ENCODE measurements at places on chromosomes 11 and 22.
A peak's percentile ranks its signal among the peaks of the same experiment; 100 is the strongest.

- DNase-seq: no peak
Observed at GRCh38 chr11:6655790-6656583, at the start of gene DCHS1. DCHS1 (minus strand) TSS chr11:6655809; CDS start chr11:6641613, 14,196 bp downstream.

DNA sequence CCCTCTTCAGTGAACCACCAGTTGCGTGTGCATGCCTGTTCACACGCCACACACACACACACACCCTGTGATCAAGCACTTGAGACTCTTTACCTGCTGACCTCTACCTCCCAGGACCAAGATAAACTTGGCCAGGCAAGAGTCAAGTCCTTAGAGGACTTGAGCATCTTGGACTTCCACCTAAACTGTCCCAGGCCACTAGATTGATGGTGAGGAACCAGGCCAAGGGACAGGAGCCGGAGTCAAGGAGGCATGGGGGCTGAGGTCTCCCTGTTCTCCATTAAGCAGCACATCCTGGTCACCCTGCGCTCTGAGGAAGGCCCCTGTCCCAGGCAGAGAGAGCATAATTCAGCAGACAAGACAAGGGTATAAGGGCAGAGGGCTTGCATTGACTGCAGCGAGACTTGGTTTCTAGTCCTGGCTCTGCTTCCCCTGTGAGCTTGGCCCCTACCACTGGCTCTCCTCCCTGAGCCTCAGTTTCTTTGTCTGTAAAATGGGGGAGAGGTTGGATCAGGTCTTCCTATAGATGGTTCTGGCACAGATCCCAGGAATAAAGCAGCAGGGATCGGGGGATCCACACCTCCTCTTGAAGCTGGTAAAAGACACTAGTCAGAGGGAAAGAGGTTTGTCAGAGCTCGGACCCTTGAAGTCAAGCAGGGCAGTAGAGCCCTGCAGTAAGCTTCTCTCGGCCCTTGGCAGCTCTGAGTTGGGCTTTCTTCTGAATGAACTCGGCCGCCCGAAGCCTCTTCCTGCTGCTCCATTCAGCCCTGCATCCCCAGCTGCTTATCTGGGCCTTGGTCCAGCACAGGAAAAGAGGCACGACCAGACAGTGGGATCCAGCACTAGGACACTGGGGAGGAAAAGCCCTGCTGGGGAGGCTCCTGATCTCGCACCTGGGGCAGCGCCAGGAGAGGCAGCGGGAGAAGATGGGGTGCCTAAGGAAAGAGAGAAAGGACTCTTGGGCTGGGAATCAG is 2.0 kb downstream of the CREB3L1 start:
- peak; percentile 44 for DNase-seq

DNA sequence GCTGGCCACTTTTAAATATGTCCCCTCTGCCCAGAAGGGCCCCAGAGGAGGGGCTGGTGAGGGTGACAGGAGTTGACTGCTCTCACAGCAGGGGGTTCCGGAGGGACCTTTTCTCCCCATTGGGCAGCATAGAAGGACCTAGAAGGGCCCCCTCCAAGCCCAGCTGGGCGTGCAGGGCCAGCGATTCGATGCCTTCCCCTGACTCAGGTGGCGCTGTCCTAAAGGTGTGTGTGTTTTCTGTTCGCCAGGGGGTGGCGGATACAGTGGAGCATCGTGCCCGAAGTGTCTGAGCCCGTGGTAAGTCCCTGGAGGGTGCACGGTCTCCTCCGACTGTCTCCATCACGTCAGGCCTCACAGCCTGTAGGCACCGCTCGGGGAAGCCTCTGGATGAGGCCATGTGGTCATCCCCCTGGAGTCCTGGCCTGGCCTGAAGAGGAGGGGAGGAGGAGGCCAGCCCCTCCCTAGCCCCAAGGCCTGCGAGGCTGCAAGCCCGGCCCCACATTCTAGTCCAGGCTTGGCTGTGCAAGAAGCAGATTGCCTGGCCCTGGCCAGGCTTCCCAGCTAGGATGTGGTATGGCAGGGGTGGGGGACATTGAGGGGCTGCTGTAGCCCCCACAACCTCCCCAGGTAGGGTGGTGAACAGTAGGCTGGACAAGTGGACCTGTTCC is 46.5 kb downstream of the GRAMD4 start:
- DNase-seq: no peak

- DNase-seq: no peak
Observed at GRCh38 chr11:110759972-110760381, 47.7 kb upstream of the ARHGAP20 start.

DNA sequence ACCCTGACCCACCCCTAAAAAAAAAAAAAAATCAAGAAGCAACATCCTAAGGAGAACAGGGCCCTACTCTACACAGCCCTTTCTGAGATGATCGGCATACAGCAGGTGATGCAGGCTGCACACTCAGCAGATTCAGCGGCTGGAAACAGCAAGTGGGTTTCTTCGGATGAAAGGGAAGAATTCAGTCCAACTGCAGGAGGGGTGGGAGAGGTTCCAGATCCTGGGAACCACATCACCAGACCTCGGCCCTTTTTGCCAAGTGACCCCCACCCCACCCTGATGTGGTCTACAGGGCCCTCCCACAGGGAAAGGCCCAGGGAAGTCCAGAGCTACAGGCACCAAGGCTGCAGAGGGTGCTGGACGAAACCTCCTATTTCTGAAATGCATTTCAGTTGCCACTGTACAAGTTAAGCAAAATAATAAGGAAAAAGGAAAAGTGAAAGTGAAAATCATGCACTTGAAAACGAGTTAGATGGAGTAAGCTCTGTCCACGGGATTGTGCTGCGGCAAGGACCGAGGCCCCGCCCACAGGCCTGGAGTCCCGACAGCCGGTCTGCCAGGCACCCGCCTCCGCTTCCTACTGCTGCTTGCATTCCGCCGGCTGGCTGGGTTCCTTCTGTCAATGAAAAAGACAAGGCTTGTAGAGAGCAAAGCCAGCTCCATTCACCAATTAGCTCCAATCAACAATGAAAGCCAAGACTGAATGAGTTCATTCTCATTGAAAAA is 16.0 kb upstream of the PHLDA2 start:
- no peak for DNase-seq

DNA sequence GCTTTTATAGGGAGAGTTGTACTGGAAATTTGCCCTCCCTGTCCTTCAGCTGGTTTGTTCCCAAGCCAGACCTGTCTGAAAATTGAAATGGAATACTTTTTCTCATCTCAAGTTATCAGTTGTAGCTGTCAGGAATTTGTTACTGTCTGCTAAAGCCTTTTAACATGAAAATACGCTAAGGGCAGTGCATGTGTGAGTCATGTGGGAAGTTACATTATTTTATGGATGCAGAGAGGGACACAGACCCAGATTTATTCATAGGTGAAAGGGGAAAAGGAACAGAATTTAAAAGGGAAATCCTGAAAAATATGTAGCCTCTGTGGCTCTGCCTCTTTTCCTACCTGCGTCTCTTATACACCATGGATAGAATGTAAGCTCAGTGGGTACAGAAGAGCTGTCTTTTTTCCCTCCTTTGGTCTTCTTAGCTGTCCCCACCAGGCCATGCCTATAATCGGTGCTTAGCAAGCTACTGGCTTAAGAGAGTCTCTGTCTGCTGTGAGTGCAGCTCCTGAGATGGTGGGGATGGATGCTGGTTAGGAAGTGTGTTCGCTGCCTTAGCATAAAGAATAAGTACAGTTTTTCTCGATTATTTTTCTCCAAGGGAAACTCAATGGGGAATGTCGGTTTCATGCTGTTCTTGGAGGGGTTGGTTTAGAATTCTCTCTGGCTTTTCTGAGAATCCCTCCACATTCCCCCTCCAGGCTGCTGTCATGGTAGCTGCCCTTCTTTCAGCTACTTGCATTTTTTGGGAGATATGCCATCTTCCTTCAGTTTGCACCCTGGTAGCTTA is 166.8 kb downstream of the TEAD1 start:
- peak; percentile 63 for DNase-seq

DNA sequence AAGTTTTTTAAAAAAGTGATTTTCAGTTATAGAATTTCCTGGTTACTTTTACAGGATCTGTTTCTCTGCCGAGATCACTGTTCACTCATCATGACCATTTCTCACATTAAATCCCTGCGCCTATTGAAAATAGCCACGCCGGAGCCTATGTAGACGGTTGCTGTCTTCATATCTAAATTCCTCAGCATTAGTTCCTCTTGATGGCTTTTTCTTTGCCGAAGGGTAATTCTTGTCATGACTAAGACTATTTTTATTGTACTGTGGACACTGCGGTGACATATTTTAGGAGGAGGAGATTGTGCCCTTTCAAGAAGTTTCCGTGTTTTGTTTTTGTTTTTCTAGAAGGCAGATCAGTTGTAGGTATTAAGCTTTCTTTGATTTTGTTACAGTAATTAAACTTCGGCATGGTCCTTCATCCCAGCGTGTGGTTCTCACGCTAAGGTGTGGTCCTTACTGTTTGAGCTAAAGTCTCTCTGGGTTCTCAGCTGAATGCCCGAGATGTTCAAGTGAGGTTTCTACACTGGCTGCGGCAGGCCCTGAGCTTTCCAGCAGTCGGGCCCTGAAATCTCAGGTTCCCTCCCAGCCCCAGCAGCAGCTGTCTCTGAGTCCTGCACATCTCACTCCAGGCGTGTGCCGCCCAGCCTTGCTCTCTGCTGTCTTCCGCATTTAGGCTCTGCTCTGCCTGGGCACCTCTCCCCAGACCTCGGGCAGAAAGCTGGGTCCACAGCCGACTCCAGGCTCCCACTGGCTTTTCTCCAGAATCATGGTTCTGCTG is 1110.5 kb downstream of the TBC1D22A start:
- DNase-seq: no peak

DNA sequence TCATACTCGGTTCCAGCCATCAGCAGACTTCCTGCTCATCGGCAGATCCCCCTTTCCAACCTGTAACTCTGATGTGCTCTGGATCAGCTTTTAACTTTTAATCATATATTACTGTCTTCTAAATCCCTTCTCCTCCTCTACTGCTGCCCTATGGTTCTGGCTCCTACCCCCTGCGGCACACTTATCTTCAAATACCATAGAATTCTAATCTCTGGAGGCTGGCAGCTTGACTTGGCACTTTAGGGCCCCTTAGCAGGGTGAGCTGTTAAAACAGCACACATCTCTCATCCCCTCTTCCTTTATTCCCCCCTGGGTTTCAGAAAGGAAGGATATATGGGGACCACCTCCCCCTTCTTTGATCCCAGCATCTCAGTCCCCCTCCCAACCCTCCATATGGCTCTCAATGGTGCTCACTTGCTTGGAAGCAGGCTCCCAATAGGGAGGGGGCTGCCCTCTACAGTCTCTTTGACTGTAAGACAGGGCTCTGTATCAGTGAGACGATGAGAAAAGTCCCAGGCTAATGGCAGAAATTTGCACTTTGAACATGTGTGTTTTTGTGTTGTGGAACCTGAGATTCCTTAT is 4.4 kb upstream of the CNTF start:
- DNase-seq: no peak

DNA sequence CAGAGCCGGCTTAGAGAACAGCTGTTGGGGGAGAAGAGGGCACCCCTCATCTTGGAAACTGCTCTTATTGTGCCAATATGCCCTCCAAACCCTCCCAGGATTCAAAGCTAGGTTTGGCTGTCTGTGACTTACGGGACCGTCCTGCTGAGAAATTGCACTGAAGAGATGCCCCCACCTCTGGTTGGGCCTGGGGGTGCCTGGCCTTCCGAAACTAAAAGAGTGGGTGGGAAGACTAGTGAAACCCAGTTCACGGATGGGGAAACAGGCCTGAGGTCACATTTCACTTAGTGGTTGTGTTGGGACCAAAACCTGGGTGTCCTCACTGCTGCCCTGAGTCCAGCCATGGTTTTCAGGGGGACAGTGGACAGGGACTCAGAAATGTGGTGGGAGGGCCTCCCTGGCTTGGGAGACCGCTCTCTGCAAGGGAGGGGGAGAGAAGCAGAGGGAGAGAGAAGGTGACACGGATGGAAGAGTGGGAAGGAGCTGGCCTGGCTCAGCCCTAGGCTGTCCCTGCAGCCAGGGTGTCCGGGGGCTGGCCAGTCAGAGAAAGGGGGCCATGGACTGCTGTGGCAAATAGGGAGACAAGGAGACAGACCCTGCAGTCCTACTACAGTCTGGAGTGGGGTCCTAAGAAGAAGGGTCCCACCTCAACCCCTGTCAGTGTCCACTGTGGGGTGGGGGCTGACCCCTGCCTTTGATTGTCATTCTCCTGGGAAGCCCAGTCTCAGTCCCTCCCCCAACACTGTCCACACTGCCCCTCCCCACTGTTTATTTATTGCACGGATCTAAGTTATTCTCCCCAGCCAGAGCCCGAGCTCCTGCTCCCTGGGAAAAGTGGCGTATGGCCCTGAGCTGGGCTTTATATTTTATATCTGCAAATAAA is 13.6 kb downstream of the MAFF start:
- no peak for DNase-seq

- DNase-seq: no peak
Observed at GRCh38 chr11:45662096-45662664, 3.2 kb downstream of the CHST1 start.

- peak; percentile 83 for DNase-seq
Observed at GRCh38 chr22:22111267-22111751, 128.7 kb upstream of the TOP3B start.

- DNase-seq: no peak
Observed at GRCh38 chr11:112805658-112806057, 155.6 kb upstream of the NCAM1 start.

DNA sequence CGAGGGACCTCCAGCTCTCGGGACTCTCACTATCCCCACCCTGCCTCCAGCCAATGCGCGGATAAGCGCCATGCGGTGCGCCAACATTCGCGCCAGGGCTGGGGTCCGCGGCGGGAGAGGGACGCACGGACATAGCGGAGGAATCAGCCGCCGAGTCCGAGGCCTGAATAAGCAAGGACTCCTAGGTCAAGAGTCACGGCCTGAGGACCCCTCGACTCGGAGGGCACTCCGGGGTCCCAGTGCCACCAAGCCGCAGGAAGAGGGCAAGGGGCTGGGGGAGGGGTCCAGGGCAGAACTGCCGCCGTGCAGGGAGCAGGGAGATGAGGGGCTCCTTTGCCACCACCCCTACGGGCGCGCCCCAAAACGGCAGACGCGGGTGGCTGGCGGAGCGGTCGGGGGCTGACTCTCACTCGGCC is 552 bp downstream of the DSCAML1 start:
- DNase-seq: no peak

DNA sequence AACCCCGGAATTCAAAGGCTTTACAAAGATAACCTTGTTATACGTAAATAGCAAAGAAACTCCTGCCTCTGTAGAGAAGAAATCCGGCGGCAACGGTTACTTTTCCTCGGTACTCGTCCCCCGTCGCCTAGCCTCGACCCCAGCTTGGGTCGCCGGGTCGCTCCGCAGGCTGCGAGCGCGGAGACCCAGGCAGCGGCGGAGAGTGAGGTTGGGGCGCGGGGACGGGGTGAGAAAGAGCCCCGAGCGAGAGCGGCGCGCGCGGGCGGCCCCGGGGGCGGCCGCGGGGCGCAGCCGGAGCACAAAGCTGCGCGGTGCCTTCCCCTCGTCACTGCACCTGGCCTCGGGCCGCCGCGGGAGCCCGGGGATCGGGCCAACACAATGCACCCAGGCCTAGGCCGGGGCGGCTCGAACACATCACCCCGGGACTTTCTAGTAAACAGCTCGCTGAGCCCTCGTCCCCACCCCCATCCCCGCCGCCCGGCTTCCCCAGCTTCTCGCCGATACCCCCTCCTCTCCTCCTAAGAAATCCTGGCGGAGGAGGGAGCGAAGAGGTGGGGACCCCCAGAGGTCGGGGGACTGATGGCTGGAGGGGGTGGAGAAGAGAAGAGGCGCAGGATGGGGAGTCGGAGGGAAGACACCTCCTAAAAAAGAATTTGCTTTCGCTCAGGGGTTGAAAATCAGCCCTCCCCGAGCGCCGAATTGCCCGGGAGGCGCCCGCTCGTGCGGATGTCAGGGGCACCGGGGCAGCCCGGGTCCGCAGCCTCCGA is 845 bp downstream of the MPPED2 start:
- no peak for DNase-seq
